Caudate nucleus (tissue), 63 donors: ENCODE measurements at places on chromosomes 5 and 9.

- no peak for DNase-seq
Measured at GRCh38 chr9:136865041-136865767, 904 bp downstream of the EDF1 start.

DNA sequence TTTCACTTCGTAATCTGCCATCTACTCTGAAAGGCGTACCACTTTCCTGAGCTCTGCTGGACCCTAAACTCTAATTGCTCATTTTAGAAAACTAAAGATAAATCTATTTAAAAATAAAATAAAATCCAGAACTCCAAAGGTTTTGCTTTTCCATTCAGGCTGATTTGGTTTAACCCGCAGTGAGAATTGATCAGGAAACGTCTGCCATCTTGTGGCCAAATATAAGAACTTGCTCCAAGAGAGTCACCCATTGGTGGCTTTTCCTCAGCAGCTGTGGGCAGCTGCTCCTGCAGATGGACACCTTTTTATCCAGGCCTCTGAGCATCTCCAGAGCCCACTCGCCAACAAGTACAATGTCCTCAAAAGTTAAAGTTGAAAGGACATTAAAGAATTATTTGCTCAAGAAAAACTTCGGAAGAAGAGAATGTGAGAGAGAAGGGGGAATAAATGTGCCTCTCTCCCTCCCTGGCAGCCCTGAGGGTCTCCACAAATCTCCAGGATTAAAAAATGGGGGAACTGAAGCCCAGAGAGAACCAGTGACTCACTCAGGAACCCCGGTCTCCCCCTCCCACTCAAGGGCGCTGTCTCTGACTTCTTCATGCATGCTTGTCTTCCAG is 4.1 kb downstream of the SAXO1 start:
- no peak for DNase-seq

GRCh38 chr9:19049917-19050636 is 850 bp downstream of the RRAGA start:
- no peak for DNase-seq

DNA sequence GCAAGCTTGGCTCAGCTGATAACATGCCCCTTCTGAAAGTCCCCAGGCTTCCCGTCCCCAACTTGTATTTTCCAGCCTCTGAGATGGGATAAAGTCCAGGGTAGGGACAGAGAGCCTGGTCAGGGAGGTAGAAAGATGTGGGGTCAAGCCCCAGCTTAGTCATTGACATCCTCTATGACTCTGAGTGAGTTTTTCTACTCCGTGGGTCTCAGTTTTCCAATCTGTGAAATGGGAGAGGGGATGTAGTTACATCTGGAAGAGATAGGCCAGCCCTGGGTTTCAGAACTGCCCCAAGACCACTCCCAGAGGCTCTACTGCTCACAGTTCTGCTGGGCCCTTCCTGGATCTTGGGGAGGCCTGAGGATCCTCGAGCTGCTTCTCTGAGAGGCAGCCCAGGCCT is 3.1 kb downstream of the GPRIN1 start:
- DNase-seq, result no peak

DNA sequence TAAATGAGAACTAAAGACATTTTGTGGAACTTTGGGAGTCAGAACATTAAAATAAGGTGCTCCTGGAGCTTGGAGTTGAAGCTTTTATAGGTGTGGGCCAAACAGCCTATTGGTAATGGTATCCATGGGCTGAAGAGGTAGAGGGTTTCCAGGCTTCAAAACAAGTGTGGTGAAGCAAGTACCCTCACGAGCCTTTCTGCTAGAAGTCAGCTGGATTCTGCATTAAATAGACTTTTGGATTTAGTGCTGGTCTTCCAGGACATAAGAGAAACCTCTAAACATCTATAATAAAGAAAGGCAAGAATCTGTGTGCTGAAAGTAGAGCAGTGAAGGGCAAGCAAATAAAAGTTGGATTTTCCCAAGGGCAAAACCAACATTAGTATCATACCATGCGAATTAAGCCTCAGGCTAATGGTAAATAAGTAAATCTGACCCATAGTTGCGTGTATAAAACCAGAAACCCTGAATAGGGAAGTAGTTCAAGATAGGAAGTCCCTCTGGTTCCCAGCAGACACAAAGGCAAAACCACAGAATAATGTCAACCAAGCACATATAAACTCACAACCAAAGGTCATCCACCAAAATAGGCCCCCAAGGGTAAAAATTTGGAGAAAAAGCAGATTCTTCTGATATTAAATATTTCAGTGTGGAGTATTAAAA is 306.3 kb downstream of the TLE4 start:
- no peak for DNase-seq

- no peak for DNase-seq
Measured at GRCh38 chr9:111316796-111317195, 13.2 kb downstream of the OR2K2 start.

GRCh38 chr9:71766663-71767062 is 1.6 kb downstream of the CEMIP2 start:
- no peak for DNase-seq

GRCh38 chr5:82719368-82719767 is 357.8 kb downstream of the TMEM167A start:
- no peak for DNase-seq

GRCh38 chr9:81313877-81314276 is 375.5 kb downstream of the TLE1 start:
- no peak for DNase-seq

- no peak for DNase-seq
Measured at GRCh38 chr5:6829150-6829784, 116.0 kb downstream of the TENT4A start.

DNA sequence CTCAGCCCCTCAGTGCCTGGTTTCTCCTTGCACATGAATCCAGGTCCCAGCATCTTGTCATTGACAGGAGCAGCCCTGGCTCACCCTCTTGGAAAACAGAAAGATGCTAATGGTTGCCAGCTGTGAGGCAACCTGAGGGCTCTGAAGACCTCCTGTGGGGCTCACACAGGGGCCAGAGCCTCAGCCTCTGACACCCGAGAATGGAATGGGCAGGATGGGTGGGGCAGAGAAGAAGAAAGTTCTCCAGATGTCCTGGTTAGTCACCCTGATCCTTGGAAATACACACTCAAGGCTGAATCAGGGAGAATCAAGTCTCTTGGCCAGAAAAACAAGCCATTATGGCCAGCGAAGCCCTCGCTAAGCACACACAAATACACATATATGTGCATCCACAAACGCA is 32.3 kb upstream of the SPATA31E1 start:
- no peak for DNase-seq

- no peak for DNase-seq
Measured at GRCh38 chr5:166287866-166288265, 2003.6 kb upstream of the WWC1 start.

DNA sequence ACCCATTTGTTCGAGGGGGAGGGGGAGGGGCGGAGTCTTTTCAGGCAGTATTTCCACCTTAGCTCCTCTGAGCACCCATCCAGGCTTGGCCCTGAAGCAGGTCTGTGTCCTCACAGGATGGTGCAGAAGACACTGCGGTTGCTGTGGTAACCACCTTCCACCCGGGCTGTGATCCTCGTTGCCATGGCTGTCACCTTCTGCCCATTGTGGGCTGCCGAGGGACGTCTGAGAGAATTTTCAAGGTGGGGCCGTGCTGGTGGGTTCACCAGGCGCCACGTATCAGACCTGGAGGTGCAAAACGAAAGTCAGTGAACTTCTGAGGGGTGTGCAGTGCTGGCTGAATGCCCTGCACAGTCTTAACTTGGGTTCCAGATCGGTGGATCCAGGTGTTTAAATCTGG is 26.7 kb downstream of the POLR1E start:
- no peak for DNase-seq

- DNase-seq, result no peak
Measured at GRCh38 chr5:88736494-88736893, 146.5 kb downstream of the MEF2C start.
